ENCODE measurements at places on chromosomes 7 and 10. TPM values are rescaled to one million over a fixed set of nuclear protein-coding genes. Genes with fewer than 3 reads are reported as not detected.
A peak's percentile ranks its signal among the peaks of the same experiment; 100 is the strongest.

The EMX2 gene
- 0.47 TPM for total RNA-seq

The TMEM213 gene
- total RNA-seq = not detected

The FGFBP3 gene
- total RNA-seq = 0.33 TPM

- no peak overlapping the region for H3K4me3 ChIP-seq
- no peak for DNase-seq
- H3K36me3 ChIP-seq = no peaks in the 10 kb centered on the region
- H3K4me1 ChIP-seq = no peaks in the 10 kb centered on the region
- no peak overlapping the region for H3K27ac ChIP-seq
- no peaks in the 10 kb centered on the region for H3K27me3 ChIP-seq
Measured at GRCh38 chr7:116028787-116029186, 1.8 kb downstream of the TFEC start.

The FBH1 gene
- total RNA-seq = 71.1 TPM

DNA sequence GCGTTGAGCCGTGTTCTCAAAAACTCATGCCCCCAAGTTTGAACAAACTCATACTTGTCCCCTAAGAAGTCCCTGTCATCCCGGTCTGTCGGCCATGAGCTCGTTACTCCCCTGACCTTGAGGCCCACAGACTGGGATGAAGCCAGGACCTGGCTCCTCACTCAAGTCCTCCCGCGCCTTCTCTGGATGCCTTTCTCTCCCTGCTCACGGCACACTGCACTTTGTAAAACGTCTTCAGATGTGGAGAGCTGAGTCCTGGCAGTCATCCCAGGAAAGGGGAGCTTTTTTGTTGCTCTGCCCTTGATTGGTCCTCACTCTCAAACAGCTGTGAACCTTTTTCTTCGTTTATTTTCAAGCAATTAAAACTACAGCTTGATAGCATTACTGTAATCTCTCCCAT, 110.8 kb downstream of the JAZF1 start:
- peak overlapping the region; percentile 22 for H3K27ac ChIP-seq
- no peak overlapping the region for H3K4me3 ChIP-seq
- peaks cover 6% of the 10 kb centered on the region for H3K4me1 ChIP-seq
- peak; percentile 39 for DNase-seq

- H3K27me3 ChIP-seq = no peaks in the 10 kb centered on the region
- H3K36me3 ChIP-seq = no peaks in the 10 kb centered on the region
- peaks cover 8% of the 10 kb centered on the region for H3K4me1 ChIP-seq
- no peak overlapping the region for H3K4me3 ChIP-seq
Measured at GRCh38 chr7:151872531-151873401, 4.1 kb downstream of the PRKAG2 start.

DNA sequence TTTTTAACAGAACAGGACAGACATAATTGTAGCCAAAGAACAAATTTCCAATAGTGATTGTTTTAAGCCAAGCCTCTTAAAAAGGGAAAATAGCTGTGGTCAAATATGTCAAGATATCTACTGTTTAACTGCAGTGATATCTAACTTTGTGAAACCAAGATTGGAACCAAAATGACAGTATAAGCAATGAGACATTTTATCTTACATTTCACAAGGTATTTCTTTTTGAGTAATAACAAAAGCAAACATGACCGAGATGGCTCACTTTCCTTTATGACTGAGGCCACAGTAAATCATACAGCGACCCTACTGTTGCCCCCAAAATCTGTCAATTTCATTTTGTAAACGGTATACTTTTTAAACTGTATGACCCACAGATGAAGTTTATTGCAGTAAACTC, 215.8 kb downstream of the MLLT10 start:
- H3K36me3 ChIP-seq = no peaks in the 10 kb centered on the region
- H3K4me3 ChIP-seq = no peak overlapping the region
- no peak for DNase-seq
- H3K27ac ChIP-seq = no peak overlapping the region
- H3K27me3 ChIP-seq = no peaks in the 10 kb centered on the region

DNA sequence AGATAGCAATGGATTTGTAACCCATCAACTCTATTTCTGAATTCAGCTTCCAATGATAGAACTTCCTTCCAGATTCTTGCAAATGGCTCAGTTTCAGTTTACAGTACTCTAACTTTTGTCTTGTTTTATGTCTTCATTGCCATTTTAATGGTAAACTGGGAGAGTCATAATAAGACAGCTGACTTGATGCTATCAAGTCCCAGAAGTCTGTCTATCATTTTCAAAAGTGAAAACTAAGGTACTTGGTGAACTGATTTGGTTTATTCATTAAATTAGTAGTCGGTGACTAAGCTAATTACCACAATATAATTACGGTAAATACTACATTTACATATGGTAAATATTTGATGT, 25.0 kb downstream of the RTKN2 start:
- peak overlapping the region; percentile 61 for H3K27ac ChIP-seq
- no peaks in the 10 kb centered on the region for H3K36me3 ChIP-seq
- no peak for DNase-seq
- peaks cover 6% of the 10 kb centered on the region for H3K4me1 ChIP-seq

DNA sequence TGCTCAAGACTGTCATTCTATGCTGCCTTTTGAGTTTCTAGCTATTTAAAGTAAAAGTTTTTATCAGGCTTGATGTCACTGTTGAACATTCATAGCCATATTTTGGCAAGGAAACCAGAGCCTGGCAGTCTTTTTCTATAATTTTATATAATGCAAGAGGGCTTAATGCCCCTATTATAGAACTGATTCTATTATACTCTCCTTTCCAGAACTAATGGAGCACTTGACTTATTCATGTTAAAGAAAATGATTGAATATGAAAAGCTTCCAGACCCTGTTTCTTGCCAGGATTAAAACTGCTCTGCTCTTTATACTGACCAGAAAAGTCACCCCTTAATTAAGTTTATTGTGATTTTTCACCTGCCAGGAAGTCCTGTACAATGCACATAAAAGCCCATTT, 337.6 kb upstream of the CHRM2 start:
- H3K4me3 ChIP-seq = no peak overlapping the region
- no peaks in the 10 kb centered on the region for H3K4me1 ChIP-seq
- no peaks in the 10 kb centered on the region for H3K36me3 ChIP-seq
- H3K27ac ChIP-seq = no peak overlapping the region
- H3K27me3 ChIP-seq = no peaks in the 10 kb centered on the region

The ZMIZ2 gene
- 10.7 TPM for total RNA-seq

The BUD23 gene
- 109 TPM for total RNA-seq
